Osteoblast (primary cell): ENCODE measurements at places on chromosomes 1 and 21. TPM values are rescaled to one million over a fixed set of nuclear protein-coding genes. Genes with fewer than 3 reads are reported as not detected.

DNA sequence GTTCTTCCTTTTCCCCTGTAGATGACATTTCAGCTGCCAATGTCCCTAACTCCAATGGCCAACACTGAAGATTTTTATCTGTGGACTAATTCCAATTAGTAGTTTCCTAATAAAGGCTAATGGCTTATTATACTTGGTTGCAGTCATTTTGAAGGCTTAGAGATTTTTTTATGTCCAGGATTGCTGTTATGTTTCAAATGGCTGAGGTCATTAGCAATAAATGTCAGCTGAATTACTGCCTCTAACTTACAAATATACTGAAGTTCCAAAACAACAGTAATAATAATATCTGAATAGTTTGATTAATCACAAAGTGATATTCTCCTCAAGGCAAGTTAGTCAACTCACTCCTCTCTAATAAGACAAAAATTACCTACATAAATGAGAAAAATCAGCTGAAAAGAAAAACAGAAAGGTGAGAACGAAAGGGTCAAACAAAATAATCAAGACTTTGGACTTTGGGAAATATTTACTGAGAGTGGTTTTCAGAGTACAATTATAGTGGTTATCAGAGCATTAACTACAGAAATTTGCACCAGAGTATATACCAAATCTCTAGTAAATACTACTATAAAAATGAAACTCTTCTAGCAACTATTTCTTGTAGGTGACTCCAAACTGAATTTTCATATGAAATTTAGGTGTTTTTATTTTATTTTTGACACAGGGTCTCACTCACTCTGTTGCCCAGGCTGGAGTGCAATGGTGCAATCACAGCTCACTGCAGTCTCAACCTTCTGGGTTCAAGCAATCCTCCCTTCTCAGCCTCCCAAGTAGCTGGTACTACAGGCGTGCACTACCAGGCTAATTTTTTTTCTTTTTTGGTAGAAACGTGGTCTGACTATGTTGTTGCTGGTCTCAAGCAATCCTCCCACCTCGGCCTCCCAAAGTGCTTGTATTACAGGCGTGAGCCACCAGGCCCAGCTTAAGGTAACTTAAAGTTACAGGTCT is 3.5 kb downstream of the ZZZ3 start:
- peak; percentile 10 for DNase-seq

YY1AP1 gene
- total RNA-seq = 54.6 and 75.1 TPM in 2 replicates

- peak; percentile 51 for DNase-seq
Observed at GRCh38 chr1:212641956-212642355, 33.4 kb downstream of the ATF3 start.

MTARC1 gene
- 2.9 TPM in 2 replicates for total RNA-seq

- no peak for DNase-seq
Observed at GRCh38 chr1:209650454-209650853, 1.8 kb downstream of the LAMB3 start.

- no peak for DNase-seq
Observed at GRCh38 chr1:185608177-185608576, 126.0 kb upstream of the HMCN1 start.

- no peak for DNase-seq
Observed at GRCh38 chr1:200353232-200353631, 56.6 kb downstream of the ZNF281 start.

- peak; percentile 74 for DNase-seq
Observed at GRCh38 chr1:100530880-100531487, 7.0 kb upstream of the GPR88 start.
